ENCODE measurements at places on chromosomes 7 and 10.

- DNase-seq, result no peak
Observed at GRCh38 chr7:45979275-45980180, 58.5 kb upstream of the IGFBP3 start.

GRCh38 chr7:94510582-94511496, 1.2 kb downstream of the CASD1 start:
- no peak for DNase-seq

DNA sequence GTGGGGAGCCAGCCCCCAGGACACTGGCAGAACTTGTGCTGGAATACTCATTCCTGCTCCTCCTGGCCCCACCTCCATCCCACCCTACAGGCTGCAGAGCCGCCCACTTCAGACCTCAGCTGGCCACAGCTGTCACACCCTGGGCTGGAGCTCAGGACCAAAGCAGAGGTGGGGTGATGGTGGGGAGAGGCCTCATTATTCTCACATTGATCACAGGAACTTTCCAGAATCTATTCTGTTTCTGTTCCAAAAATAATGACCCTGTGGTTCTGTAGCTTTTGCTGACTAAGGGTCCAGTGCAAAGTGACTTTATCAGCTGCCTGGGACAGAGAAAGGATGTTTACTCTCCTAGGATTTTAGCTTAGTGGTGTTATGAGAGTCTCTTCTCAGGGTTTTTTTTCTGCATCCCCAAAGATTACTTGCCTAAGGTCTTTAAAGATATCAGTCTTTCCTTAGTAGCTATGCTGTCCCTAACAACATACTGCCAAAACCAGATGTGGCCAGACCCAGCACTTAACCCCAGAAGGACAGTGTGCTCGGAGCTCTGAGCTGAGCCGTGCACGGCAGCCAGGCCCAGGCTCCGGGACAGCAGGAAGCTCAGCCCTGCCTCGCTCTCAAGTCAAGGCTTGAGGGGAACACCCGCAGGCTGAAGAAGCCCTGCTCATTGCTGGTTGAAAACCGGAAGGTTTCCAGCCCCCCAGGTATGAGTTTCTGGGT, 223.3 kb downstream of the MLLT10 start:
- no peak for DNase-seq

DNA sequence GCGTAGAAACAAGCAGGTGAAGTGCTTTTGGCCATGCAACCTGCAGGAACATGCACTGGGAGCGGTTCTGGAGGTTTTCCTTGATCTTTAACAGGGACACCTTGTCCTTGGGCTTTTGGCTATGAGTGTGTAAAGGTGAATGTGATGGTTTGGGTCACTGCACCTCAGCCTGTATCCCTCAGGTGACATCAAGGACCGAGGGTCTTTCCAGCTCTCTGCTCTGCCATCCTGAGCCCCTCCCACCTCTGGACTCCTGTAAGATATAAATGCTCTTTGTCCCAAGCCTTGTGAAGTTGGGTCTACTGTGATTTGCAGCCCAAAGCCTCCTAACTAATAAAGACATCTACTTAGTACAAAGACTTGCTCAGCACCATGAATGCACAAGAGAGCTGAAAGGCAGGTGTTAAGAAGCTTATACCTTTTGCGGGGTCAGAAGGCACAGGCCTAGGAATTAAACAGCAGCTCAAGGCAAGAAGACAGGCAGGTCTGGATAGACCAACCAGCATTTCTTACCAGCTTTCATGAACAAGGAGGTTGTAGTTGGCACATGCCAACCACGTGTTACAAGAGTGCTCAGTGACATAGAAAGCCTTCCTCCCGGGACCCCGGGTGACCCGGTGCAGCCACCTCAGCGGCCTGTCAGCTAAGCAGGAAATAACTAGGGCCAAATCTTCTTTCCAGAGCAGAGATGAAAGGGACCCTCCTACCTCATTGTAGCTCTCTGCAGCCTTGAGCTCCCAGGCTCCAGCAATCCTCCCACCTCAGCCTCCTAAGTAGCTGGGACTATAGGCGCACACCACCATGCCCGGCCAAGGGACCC, 89.9 kb downstream of the CARD11 start:
- no peak for DNase-seq

DNA sequence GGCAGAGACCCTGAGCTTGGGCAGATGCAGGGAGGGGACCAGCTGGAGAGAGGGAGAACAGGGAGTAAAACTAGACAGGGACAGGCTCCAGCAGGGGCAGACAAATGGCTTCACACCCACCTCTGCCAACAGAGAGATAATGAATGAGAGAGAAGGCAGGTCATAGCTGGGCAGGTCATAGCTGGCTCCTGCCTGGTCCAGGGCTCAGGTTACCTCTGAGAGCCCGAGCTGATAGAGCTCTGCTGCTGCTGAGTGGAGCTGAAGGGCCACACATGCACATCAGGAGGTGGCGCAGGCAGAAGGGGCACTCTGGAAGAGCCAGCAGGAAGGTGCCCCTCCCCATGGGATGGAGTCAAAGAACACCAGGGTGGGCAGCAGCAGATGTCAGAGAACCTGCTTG, 154.2 kb downstream of the GFRA1 start:
- no peak for DNase-seq

DNA sequence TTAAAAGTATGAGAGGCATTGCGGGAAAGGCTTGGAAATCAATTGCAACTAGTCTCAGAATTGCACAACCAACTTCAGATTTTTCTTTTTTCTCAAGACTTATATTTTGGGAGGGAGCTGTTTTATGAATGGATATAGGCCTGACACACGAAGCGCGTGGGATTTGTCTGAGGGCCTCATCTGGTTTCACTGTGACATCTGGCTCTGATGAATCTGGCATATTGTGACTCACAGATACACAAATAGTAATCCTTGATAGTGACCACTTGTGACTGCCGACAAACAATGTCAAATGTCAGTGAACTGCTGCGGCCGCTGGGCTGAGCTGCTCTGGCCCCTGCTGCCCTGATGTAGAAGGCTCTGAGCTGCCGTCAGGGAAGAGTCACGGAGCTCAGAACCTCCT, 655.1 kb downstream of the INHBA start:
- no peak for DNase-seq

DNA sequence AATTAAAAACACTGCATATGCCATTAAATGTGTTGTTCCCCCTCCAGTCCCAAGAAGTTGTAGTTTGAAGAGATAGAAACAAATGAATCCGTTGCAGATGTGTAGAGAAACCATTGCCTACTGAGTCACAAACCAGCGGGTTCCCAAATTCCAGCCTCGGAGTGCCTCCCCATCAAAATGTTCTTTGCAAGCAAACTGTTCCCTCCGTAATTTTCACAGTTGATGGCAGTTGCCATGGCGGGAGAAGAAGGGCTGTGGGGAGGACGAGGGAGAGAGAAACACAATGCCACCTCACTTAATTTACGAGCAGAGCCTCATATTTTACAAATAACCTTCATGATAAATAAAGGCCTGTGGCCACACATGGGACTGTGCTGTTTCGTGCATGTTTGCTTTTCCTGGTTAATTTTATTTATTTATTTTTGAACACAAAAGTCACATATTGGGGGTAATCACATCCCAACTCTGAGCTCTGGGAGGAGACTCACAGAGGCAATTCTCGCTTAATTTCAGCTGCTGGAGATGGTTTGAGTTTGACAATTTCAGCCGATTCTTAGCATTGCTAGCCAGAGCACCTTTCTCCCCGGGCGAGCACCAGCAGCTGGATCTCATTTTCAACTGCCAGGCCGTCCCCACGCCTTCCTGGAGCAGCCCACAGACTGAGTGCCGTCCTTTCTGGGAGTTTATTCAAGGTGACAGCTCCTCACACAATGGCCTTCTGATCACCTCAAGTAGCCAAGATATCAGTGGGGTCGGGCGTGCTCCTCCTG, 1084.2 kb downstream of the KCNMA1 start:
- DNase-seq, result no peak

GRCh38 chr7:86904949-86905834, 154.3 kb downstream of the ELAPOR2 start:
- DNase-seq, result no peak

- DNase-seq, result no peak
Observed at GRCh38 chr7:134645935-134646334, 718 bp upstream of the BPGM start.

GRCh38 chr10:125094806-125095205, 65.6 kb downstream of the CTBP2 start:
- DNase-seq, result no peak

GRCh38 chr7:840001-840600, 7.8 kb downstream of the SUN1 start:
- DNase-seq, result no peak

- no peak for DNase-seq
Observed at GRCh38 chr10:113305871-113306270, 247.0 kb upstream of the HABP2 start.

GRCh38 chr7:123639631-123640030, 16.0 kb upstream of the LMOD2 start:
- DNase-seq, result no peak

DNA sequence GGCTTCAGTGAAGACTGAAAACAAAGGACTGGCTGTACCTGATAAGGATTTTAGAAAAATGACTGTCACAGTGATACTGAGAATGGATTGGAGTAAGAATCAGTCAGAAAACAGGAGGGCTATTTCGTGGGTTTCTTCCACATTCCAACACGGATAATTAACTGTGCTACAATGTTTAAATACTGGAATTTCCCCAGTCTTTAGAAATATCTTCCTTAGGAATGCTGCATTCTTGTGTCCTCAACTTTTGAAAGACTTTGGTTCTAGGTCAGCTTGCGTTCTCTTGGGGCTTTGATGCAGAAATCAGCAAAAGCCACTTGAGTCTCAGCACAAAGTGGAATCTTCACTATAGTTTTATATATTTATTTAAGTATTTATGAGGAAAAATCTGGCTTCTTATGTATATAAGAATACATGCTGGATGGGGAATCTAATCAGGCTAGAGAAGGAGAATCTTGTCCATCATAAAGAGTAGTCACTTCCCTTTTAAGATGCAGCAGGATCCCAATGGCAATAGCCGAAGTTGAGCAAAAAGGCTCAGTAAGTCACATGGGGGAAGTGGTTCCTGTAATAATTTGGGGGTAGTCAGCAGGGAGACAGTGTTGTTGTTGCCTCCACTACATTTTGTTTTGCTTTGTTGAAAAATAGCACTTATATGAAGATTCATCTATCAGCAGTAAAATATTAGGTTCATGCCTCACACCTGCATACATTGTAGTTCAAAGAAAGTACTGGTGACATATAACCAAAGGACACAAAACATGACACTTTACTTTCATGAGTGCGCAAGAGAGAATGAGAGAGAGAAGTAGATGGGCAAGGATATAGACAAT, 86.0 kb downstream of the CH25H start:
- DNase-seq, result no peak

DNA sequence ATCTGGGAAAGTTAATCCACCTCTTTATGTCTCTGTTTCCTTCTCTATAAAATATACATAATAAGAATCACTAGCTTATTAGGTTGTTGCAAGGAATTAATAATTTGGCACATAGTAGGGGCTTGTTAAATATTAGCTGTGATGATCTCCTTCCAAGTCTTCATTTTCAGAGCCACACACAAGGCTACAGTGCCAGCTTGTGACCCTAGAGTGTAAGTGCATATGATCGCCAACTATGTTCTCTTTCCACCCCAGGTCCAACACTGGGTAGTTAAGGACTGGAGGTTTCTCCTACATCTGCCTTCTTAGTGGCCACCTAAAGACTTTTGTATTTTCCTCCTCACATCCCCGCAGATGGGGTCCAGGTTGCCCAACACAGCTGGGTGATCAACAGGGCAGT, 17.9 kb upstream of the ACSM6 start:
- DNase-seq, result no peak

GRCh38 chr10:21057989-21058388, 160.9 kb upstream of the NEBL start:
- no peak for DNase-seq

DNA sequence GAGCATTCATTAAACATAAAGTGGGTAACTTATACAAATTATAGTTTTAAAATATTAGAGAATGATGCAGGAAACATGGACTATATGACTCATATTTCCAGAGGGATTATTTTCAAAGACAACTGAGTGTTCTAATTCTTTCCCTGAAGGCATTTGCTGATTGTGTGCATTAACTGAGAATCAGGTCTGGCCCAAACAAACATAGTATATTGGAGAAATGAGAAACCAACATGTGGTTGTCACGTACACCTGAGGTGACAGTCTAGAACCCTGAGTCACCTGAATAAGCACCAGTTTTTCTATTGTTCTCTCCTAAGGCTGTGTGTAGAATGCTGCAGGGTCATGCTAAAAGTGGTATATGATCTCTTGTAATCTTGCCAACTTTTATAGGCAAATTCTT, 1125.7 kb downstream of the XPNPEP1 start:
- DNase-seq, result no peak

DNA sequence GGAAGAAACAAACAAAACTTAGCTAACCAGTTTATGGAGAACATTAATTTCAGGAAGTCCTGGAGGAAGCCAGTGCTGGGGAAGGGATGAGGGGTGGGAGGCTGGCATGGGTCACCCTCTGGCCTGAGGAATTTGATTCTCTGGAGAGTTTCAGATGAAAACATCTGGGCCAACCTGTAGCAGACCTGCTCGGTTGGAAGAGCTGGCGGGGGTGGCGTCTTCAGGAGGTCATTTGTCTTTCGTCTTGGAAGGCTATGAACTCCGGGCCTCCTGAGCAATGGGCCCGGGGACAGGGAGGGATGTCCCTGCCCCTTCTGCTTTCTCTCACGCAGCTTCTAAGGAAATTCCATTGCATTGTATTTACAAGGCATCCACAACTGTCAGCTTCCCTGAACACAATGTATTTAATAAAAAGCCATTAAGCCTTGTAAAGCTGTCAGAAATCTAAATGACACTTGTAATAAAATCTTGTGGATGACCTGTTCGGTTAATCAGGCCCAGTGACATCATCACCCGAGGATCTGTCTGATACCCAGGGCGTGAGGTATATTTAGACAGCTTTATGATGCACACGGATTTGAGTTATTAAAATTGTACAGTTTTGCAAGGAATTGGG, 250.5 kb downstream of the RAB11FIP2 start:
- DNase-seq, result no peak

DNA sequence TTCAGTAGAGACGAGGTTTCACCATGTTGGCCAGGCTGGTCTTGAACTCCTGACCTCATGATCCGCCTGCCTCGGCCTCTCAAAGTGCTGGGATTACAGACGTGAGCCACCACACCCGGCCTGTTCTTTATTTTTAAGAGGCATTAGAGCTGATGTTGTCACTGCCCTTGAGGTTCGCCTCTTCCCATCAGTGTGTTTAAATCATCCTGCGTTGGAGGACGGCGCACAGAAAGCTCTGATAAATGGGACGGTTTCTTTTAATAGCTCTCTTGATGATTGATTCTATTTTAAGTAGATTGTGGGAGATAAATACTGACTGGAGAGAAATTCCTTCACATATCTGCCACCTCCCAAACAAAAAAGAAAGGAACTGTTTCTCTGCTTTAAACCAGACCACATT, 29.0 kb downstream of the UPP1 start:
- DNase-seq, result no peak

DNA sequence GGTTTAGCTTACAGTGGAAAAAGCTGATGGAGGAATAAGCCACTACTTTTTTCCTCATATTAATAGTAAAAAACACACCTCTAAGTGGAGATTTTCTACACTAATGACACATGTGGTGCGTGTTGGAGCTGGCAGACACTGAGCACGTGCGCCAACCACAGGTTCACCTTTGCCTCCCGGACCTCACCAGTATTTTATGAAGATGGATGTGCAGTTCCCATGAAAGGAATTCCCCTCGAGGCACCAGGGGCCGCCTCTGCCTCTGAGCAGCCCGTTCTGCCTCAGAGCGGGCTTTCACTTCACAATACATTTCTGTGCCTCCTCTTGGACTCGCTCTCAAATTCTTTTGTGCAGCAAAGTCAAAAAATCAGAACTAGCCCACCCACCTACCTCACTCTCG, 477.5 kb upstream of the ADARB2 start:
- DNase-seq, result no peak
